ENCODE measurements at places on chromosomes 4 and X.

DNA sequence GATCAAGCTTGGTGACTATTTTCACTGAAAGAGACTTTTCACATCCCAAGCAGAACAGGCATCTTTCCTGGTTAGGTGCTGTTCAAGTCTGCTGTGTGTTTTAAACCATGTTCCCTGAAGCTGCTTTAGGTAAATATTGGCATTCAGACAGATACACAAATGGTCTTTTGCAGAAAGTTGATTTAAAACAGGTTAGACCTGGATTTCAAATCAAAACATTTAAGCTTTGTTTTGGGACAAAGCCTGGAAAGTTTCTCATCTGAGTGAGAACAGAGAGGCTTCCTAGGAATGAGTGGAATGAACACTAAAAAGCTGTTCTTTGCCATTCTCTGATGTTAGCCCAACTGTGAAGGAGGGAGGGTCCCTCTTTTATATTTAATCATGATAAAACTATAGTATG lies 10.1 kb downstream of the ANXA3 start:
- DNase-seq: no peak

GRCh38 chrX:42943051-42943974 lies 165.3 kb upstream of the PPP1R2C start:
- no peak for DNase-seq

- no peak for DNase-seq
Measured at GRCh38 chr4:26337612-26338011, 16.8 kb downstream of the RBPJ start.

GRCh38 chr4:102299354-102300107 lies 45.8 kb downstream of the SLC39A8 start:
- no peak for DNase-seq

GRCh38 chr4:74466242-74466641 lies 21.3 kb downstream of the AREG start:
- DNase-seq: no peak

GRCh38 chrX:97234471-97235081 lies 350.9 kb downstream of the RPA4 start:
- DNase-seq: no peak

DNA sequence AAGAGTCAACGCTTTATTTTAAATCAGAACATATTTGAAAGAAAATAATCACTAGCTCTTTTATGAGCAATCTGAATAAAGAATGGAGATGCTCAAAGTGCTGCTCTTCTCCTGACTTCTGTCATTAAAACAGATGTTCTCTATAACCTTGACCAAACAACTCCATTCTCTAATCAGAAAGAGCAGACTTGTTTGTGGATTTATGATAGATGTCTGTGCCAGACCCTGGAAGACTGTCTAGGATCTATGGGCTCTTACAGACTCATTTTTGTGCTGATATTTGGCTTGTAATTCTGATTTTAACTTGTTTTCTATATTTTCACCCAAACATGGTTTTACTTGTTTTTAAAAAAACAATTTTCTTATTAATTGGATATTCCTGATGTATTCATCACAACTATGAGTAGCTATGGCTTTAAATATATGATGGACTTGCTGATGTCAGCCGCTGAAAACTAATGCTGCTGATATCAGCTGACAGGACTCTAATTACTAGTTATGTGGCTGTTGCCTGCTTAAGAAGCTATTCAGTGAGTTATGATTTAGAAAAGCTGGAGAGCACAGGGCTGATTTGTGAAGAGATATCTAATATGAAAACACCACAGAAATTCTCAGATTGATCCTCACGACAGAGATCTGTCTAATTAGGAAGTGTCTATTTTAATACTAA lies 31.6 kb upstream of the MAML3 start:
- DNase-seq: no peak

DNA sequence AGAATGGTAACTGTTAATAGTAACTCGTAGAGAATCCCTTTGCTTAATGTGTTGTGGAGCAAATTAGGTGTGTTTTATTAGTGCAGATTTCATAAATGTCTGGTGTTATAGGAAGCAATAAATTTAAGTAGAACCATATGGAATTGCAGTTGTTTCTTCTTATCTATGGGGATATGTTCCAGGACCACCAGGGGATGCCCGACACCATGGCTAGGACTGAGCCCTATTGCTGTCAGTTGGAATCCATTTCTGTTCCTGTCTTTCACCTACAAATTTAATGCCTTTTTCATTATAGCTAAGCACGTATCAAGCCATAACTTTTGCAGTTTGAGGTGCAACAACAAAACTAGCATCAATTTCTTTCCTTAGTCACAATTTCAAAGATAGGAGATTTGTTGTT lies 72.5 kb downstream of the DDIT4L start:
- no peak for DNase-seq

- DNase-seq: no peak
Measured at GRCh38 chrX:143466130-143466529, 51.1 kb downstream of the SPANXN3 start.

DNA sequence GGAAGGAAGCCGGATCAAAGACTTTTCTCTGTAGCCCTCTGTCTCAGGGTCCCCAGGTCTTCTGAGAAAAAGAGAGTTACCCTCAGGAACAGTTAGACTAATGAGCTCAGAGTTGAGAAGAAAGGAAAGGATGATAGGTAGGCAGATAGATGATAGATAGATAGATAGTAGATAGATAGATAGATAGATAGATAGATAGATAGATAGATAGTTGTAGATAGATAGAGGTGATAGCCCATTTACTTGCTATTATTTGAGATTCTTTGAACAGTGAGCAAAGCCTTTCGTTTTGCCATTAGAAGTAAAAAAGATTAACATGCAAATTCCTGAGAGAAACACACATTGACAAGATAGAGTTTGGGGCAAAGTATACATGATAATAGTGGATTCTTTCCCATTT lies 86.9 kb upstream of the KIT start:
- no peak for DNase-seq

DNA sequence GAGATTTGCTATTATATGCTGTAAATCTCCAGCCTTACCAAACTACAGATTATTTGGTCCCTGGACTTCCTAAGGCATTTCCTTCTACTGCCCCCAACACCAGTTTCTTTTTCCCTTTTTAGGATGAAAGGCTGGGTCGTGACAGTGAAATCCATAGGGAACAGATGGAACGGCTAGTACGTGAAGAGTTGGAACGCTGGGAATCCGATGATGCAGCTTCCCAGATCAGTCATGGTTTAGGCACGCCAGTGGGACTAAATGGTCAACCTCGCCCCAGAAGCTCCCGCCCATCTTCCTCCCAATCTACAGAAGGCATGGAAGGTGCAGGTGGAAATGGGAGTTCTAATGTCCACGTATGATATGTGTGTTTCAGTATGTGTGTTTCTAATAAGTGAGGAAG lies 67.9 kb downstream of the PKD2 start:
- DNase-seq: no peak

GRCh38 chr4:147863111-147863747 lies 131.3 kb downstream of the ARHGAP10 start:
- DNase-seq: no peak

GRCh38 chr4:165207016-165207430 lies 338 bp upstream of the KLHL2 start:
- DNase-seq: no peak

GRCh38 chr4:725391-726234 lies 20.0 kb downstream of the PCGF3 start:
- DNase-seq: no peak

- DNase-seq: no peak
Measured at GRCh38 chr4:168868044-168868781, 141.8 kb downstream of the CBR4 start.

DNA sequence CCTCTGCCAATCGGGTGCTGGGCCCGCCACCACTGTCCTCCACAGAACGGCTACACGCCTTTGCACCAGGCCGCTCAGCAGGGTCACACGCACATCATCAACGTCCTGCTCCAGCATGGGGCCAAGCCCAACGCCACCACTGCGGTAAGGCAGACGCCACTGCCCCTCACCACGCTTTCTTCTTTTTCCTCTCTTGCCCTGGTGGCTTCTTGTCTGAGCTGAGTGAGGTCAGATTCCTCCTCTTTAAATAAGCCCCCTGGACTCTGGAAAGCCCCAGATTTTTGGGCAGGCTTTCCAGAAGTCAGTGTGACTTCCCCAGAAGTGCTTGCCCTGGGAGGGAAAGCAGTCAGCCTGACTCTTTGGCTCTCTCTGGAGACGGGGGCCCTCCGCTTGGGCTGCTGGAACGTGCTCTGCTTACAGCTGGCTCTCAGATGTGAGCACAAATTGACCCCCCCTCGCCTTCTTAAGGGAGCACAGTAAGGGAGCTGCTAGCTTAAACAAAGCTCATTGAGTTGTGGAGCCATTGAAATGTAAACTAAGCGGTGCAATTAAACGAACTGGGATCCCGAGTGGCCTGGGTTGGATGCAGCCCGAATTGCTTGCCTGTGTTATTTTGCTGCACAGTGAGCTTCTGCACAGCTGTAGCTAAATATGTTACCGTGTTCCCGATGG lies 243.1 kb downstream of the ANK2 start:
- peak; percentile 81 for DNase-seq

- no peak for DNase-seq
Measured at GRCh38 chr4:41060352-41061334, 153.7 kb downstream of the APBB2 start.

DNA sequence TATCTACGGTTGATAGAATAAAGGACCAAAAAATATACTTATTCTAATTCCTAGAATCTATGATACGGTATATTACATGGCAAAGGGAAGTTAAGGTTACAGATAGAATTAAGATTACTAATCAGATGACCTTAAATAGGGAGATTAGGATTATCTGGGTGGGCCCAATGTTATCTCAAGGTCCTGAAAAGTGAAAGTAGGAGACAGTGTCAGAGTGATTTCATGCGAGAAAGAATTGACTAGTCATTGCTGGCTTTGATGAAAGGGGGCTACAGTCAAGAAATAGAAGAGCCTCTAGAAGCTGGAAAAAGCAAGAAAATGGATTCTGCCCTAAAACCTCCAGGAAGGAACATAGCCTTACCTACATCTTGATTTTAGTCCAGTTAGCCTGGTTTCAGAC lies 176.9 kb upstream of the PPP1R2C start:
- DNase-seq: no peak

DNA sequence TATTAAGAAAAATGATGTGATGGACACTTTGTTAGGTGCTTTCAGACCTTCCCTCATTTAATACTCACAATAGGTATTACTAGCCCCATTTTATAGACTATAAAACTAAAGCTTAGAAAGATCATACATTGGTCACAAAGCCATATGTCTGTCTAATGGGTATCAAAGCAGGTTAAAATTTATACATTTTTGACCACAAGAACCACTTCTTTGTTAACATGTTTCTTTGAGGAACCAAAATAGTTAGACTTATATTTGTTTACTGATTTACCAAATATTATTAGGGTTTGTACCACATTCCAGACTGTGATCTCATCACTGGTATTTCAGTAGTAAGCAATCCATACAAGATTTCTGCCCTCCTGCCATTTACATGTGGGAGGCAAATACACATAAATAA lies 363.3 kb downstream of the NAF1 start:
- no peak for DNase-seq

- peak; percentile 74 for DNase-seq
Measured at GRCh38 chr4:26048950-26049349, 134.9 kb downstream of the SMIM20 start.

DNA sequence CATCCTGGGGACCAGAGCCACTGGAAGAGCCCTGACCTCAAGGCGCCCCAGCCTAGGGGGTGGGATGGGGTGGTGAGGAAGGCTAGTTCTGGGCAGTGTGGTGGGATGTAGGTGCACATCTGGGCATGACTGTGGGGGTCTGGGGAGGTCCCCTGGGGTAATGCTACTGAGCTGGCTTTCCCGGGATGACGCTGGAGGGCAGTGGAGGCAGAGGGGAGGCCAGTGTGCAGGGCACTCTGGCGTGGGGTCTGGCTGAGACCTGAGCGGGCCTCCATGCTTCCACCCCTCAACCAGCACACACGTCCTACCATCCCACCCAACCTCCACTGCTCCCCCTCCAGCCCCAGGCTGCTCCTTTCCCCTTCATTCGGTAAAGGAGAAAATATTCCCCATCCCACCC lies 4.8 kb upstream of the SH3BP2 start:
- DNase-seq: no peak

DNA sequence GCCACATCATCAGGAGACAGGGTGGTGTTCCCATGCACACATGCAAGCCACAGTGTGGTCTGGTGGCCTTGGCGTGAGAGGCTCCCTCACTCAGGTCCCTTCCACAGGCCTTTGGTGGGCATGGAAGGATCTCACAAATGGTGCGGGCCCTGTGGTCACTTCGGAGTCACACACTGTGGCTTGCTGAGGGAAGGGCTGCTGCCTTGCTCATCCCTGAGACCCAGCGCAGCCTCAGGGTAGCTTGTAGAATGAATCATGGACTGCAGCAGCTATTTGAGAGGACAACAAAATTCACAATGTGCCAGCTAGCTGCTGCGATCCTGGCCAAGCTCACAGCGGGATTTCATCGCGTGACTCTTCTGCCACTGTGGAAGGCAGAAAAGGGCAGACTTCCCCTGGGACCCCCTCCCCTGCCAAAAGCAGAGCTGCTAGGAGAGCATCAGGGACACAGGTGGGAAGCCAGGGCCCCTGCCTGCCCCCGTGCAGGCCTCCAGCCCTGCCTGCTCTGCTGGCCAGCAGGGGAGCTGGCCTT lies 106.4 kb downstream of the ABLIM2 start:
- DNase-seq: no peak

GRCh38 chrX:65755786-65756185 lies 88.3 kb downstream of the MSN start:
- DNase-seq: no peak

GRCh38 chrX:138082251-138082650 lies 516.3 kb downstream of the ZIC3 start:
- DNase-seq: no peak

DNA sequence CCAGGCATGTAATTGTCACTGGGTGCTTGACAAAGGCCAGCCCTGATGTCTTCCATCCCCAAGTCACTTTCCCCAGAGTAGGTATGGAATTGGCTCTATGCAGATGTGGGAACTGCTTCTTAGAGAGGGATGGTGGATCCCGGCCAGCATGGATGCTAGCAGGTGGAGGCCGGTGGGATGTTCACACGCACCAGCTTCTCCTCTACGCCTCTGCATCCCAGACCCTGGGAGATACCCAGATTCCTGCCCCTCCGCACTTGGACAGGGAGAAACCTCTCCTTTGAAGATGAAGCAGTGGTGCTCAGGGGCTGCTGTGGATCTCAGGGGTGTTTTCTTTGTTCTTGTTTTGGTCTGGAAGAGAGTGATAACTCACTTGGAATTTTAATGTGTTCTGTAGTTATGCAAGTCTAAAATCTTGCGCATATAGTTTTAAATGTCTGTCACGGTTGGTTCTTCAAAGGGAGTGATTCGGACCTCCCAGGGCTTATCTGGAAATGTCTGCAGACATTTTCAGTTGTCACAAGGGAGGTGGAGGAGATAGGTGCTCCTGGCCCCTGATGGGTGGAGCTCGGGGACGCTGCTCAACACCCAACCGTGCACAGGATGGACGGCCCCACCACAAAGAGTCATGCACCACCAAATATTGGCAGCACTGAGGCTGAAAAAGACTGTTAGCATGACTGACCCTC lies 308.0 kb downstream of the DHRSX start:
- DNase-seq: no peak

GRCh38 chrX:81238166-81238565 lies 36.3 kb downstream of the SH3BGRL start:
- DNase-seq: no peak

- no peak for DNase-seq
Measured at GRCh38 chr4:64166365-64166764, 242.9 kb downstream of the TECRL start.

Data from right forelimb (tissue), 1 donor.